Activated CD4-positive, alpha-beta memory T cell treated with anti-CD3 and anti-CD28 coated beads, Interleukin-2, amount 10 ng/mL, durations not matched to agents 7 days and 5 days (primary cell): ENCODE measurements at places on chromosomes 2 and 18. TPM values are rescaled to one million over a fixed set of nuclear protein-coding genes. Genes with fewer than 3 reads are reported as not detected.

FRZB gene
- not detected for total RNA-seq

DNA sequence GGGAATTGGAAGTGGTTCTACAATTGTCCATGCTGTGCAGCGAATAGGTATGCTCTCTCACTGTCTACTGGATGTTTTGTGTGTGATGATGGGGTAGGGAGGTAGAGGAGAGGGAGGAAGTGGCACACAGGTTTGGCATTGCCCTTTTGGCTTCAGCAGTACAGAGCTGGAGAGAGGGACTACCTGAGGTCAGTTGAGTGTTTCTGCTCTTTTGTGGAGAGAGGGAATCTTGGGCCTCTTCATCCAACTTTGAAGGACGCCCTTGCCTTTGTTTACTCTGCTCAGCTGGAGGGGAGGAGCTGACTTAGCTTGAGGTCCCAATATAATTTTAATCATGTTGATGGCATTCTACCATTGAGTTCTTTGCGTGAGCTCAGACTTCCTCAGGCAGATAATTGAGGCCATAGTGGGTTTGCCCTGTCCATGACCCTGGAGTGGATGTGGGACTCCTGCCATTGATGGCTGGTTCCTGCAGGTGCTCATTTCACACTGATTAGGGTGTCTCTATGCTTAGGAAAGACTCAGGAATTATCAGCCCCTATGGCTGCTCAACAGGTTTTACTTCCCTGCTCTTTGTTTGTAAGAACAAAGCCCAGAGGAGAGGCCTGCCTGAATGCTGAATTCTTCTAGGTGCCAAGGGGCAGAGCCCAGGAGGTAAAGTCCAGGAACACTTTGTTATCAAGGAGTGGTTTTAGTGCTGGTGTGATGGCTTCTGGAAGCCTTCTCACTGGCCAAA, 7.2 kb downstream of the RPIA start:
- H3K4me1 ChIP-seq, result peaks cover 9% of the 10 kb centered on the region
- peaks cover 37% of the 10 kb centered on the region for H3K36me3 ChIP-seq
- no peak for DNase-seq
- H3K4me3 ChIP-seq, result no peak overlapping the region

MALL gene
- not detected for total RNA-seq

DNA sequence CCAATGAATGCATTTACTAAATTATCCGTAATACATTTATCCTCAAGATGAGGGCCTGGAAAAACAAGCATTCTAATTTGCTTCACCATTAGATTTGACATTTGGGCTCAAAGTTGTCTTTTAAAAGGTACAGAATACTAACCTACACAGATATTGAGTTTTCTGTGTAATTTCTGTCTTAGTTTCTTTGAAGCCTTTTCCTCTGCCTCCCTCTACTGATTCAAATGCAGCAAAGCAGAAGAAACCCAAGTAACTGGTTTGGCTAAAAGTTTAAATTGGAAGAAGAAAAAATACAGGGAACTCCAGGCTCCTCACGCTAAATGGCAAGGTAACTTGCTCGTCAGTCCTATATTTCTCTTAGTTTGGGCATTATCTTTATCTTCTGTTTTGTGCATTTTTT, 53.3 kb upstream of the SLC5A7 start:
- H3K27ac ChIP-seq, result no peak overlapping the region
- DNase-seq, result no peak
- H3K27me3 ChIP-seq, result no peaks in the 10 kb centered on the region

GRCh38 chr18:3226048-3226447, 6.3 kb upstream of the MYOM1 start:
- H3K4me1 ChIP-seq, result peaks cover 8% of the 10 kb centered on the region
- no peak overlapping the region for H3K27ac ChIP-seq
- no peaks in the 10 kb centered on the region for H3K27me3 ChIP-seq
- no peak overlapping the region for H3K4me3 ChIP-seq

- H3K36me3 ChIP-seq, result peaks cover 12% of the 10 kb centered on the region
- DNase-seq, result no peak
- H3K27me3 ChIP-seq, result peaks cover 2% of the 10 kb centered on the region
- peaks cover 49% of the 10 kb centered on the region for H3K4me1 ChIP-seq
Measured at GRCh38 chr2:238202326-238203093, 985 bp downstream of the ILKAP start.

GRCh38 chr2:43559391-43560230, 36.2 kb downstream of the THADA start:
- peaks cover 56% of the 10 kb centered on the region for H3K36me3 ChIP-seq
- H3K4me1 ChIP-seq, result peaks cover 64% of the 10 kb centered on the region
- no peaks in the 10 kb centered on the region for H3K27me3 ChIP-seq
- DNase-seq, result no peak
- H3K27ac ChIP-seq, result peak overlapping the region; percentile 83

- no peaks in the 10 kb centered on the region for H3K4me1 ChIP-seq
- no peak overlapping the region for H3K4me3 ChIP-seq
- no peak for DNase-seq
- no peak overlapping the region for H3K27ac ChIP-seq
- H3K36me3 ChIP-seq, result no peaks in the 10 kb centered on the region
- H3K27me3 ChIP-seq, result no peaks in the 10 kb centered on the region
Measured at GRCh38 chr2:116716444-116716843, 1098.0 kb upstream of the DDX18 start.

ZNF407 gene
- total RNA-seq, result 11.7 TPM

DNA sequence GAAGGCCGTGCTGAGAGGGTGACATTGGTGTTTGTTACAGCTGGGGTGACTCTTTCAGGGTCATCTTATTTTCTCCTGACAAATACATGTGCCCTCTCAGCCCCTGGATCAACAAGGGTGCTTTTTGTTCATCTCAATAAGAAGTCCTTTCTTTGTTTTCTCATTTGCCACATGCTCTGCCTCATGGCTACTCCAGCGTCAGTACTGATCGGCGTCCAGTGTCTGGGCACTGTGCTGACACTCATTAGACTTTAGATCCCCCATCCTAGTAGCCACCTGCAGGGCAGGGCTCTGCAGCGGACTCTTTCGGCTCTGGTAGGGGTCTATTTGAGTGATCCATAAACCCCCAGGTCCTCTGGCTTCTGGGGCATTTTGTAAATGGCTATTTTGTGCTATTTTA, 38.4 kb downstream of the NPPC start:
- no peak overlapping the region for H3K4me3 ChIP-seq
- no peaks in the 10 kb centered on the region for H3K36me3 ChIP-seq
- H3K27ac ChIP-seq, result no peak overlapping the region
- peaks cover 34% of the 10 kb centered on the region for H3K27me3 ChIP-seq
- H3K4me1 ChIP-seq, result no peaks in the 10 kb centered on the region

SLC23A3 gene
- 2.3 TPM for total RNA-seq

GRCh38 chr2:132477962-132478361, 61.4 kb downstream of the GPR39 start:
- no peak for DNase-seq
- H3K4me1 ChIP-seq, result no peaks in the 10 kb centered on the region
- no peaks in the 10 kb centered on the region for H3K36me3 ChIP-seq
- no peaks in the 10 kb centered on the region for H3K27me3 ChIP-seq
- H3K27ac ChIP-seq, result no peak overlapping the region
- no peak overlapping the region for H3K4me3 ChIP-seq

- H3K27ac ChIP-seq, result no peak overlapping the region
- no peaks in the 10 kb centered on the region for H3K36me3 ChIP-seq
- no peak for DNase-seq
- peaks cover 9% of the 10 kb centered on the region for H3K27me3 ChIP-seq
- no peaks in the 10 kb centered on the region for H3K4me1 ChIP-seq
Measured at GRCh38 chr18:34921226-34921625, 120.0 kb upstream of the MAPRE2 start.

SCN9A gene
- 0.15 TPM for total RNA-seq

FAHD2A gene
- total RNA-seq, result 37.3 TPM

IL36G gene
- not detected for total RNA-seq

DNA sequence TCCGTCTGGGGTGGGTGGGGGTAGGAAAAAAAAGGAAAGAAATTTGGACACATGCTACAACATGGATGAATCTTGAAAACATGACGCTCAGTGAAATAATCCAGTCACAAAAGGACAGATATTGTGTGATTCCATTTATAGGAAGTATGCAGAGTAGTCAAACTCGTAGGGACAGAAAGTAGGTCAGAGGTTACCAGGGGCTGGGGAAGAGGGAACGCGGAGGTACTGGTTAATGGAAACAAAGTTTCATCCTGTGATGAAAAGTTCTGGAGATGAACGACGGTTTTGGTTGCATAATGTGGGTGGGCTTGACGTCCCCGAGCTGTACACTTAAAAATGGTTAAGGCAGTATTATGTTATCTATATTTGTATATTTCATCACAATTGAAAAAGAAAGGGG, 4.5 kb upstream of the SFTPB start:
- no peak for DNase-seq
- H3K4me1 ChIP-seq, result peaks cover 2% of the 10 kb centered on the region
- no peak overlapping the region for H3K4me3 ChIP-seq
- H3K36me3 ChIP-seq, result no peaks in the 10 kb centered on the region
- no peak overlapping the region for H3K27ac ChIP-seq

DNA sequence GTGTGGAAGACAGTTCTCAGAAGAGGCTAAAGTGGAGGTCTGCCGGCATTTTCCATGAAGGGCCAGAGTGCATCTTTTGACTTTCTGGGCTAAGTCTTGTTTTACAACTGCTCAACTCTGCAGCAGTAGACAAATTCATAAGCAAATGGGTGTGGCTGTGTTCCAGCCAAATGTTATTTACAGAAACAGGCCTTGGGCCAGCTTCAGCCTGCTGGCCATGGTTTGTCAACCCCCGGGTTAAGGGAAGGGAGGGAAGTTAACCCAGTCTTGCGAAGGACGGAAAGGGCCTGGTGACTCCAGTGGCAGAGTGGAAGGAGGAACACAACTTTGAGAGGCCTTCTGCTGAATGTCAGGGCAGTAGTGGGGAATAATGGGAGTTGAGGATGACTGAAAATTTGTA, 34.3 kb upstream of the NCKAP5 start:
- no peaks in the 10 kb centered on the region for H3K4me1 ChIP-seq
- H3K27ac ChIP-seq, result no peak overlapping the region
- no peak for DNase-seq
- no peaks in the 10 kb centered on the region for H3K36me3 ChIP-seq
- no peaks in the 10 kb centered on the region for H3K27me3 ChIP-seq

CFAP210 gene
- total RNA-seq, result not detected

- peaks cover 4% of the 10 kb centered on the region for H3K27me3 ChIP-seq
- no peaks in the 10 kb centered on the region for H3K36me3 ChIP-seq
- DNase-seq, result no peak
- no peak overlapping the region for H3K27ac ChIP-seq
Measured at GRCh38 chr18:63604791-63605567, 17.8 kb downstream of the SERPINB13 start.

GRCh38 chr2:155309483-155309882, 611.0 kb downstream of the KCNJ3 start:
- no peak for DNase-seq
- H3K27me3 ChIP-seq, result no peaks in the 10 kb centered on the region
- no peak overlapping the region for H3K27ac ChIP-seq
- H3K36me3 ChIP-seq, result no peaks in the 10 kb centered on the region
- H3K4me3 ChIP-seq, result no peak overlapping the region

- H3K4me3 ChIP-seq, result no peak overlapping the region
- peaks cover 36% of the 10 kb centered on the region for H3K27me3 ChIP-seq
- H3K27ac ChIP-seq, result no peak overlapping the region
- no peaks in the 10 kb centered on the region for H3K4me1 ChIP-seq
- no peak for DNase-seq
- H3K36me3 ChIP-seq, result no peaks in the 10 kb centered on the region
Measured at GRCh38 chr2:131567891-131568290, 40.2 kb downstream of the CCDC74A start.

GRCh38 chr2:30803281-30803680, 4.0 kb downstream of the CAPN13 start:
- no peaks in the 10 kb centered on the region for H3K36me3 ChIP-seq
- H3K27me3 ChIP-seq, result no peaks in the 10 kb centered on the region
- no peak overlapping the region for H3K4me3 ChIP-seq
- DNase-seq, result no peak

DNA sequence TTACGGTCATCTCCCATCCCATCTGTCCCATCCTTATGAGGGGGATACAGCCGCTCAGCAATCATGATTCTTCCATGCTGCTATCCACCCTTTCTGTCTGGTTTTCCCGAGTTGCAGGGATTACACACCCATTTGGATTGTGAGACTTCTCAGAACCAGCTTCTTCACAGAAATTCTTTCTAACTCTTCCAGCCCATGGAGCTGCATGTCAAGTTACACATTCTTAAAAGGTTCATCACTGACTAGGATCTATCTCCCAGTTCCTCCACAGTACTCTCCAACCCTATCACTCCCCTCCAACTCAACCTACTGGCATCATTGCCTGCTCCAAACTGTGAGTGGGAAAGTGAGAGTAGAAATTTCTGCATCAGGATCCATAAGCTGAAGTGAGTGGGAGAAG, 558.2 kb upstream of the TNP1 start:
- no peaks in the 10 kb centered on the region for H3K36me3 ChIP-seq
- H3K4me1 ChIP-seq, result no peaks in the 10 kb centered on the region
- no peak overlapping the region for H3K27ac ChIP-seq
- H3K27me3 ChIP-seq, result no peaks in the 10 kb centered on the region
- no peak for DNase-seq

DNA sequence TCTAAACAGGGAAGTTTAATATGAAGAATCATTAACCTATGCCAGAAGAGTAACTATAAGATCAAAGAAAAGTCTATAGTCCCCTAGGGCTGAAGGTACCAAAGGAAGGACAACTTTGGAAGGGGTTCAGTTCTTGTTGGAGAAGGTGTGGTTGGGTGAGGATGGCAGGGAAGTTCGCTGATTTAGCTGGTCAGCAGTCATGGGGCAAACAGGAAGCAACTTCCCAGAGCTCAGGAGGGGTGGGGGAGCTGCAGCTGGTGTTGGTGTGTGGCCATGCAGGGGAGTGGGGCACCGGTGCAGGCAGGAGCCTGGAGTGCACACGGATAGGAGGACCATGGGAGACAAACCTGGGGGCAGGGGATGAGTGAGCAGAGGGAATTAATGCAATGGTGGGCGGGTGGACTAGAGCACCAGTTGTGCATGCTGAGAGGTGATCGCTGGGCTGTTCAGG, 34.0 kb downstream of the FHOD3 start:
- no peaks in the 10 kb centered on the region for H3K4me1 ChIP-seq
- no peaks in the 10 kb centered on the region for H3K27me3 ChIP-seq
- no peak for DNase-seq
- no peaks in the 10 kb centered on the region for H3K36me3 ChIP-seq
- H3K4me3 ChIP-seq, result no peak overlapping the region

GRCh38 chr2:11872948-11873269, 126.5 kb downstream of the LPIN1 start:
- no peaks in the 10 kb centered on the region for H3K4me1 ChIP-seq
- H3K27me3 ChIP-seq, result peaks cover 7% of the 10 kb centered on the region
- H3K27ac ChIP-seq, result no peak overlapping the region
- no peak overlapping the region for H3K4me3 ChIP-seq
- no peaks in the 10 kb centered on the region for H3K36me3 ChIP-seq

- DNase-seq, result no peak
- no peaks in the 10 kb centered on the region for H3K36me3 ChIP-seq
- H3K4me3 ChIP-seq, result no peak overlapping the region
- no peaks in the 10 kb centered on the region for H3K4me1 ChIP-seq
Measured at GRCh38 chr2:169452080-169452479, 27.2 kb upstream of the BBS5 start.

DNA sequence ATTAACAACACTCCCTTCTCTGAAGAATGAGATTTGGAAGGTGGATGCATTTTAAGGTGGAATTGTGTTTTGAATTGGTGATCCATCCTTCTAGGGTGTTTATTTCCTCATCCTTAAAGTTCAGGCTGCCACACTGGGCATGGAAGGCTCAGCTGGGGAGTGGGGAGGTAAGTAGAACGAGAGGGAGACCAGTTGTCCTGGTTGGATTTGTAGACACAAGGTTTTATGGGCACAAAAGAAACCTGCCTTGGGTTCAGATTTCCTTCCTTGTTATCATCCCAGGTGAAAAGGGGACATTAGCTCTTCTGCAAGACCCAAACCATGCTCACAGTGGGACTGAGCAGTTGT, 101.0 kb upstream of the SIX3 start:
- H3K27ac ChIP-seq, result no peak overlapping the region
- H3K36me3 ChIP-seq, result no peaks in the 10 kb centered on the region
- H3K4me1 ChIP-seq, result peaks cover 27% of the 10 kb centered on the region
- no peak overlapping the region for H3K4me3 ChIP-seq
- H3K27me3 ChIP-seq, result peaks cover 7% of the 10 kb centered on the region
- no peak for DNase-seq
